T-helper 22 cell (primary cell): ENCODE measurements at places on chromosomes 3 and 15.

DNA sequence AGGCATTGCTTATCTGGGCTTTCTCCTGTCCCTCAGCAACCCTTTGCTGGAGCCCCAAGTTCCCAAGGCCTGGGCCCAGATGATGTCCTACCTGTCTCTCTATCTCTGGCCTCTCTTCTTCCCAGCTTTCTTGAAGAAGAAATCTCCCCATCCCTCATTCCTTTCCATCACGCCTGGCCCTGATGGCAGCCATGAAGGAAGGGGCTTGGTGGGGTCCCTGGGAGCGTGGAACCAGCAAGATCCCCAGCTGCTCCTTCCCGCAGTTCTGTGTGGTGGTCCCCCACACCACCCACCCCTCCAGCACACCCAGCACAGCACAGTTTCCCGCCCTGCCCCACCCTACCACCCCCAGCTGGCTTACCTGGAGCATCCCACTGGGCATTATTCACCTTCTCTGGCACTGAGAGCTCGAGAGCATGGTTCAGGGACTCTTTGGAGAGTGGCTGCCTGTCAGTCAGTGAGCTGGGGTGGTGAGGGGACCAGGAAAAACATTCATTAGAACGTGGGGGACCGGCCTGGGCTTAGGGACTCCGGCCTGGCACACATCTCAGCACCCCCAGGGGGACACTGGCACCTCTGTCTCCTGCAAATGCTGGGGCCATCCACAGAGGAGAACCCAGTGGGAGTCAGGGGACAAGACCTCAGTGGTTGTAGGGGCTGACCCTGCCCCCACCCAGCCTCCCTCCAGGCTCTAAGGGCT lies 26.6 kb downstream of the ACSBG1 start:
- no peak for DNase-seq

GRCh38 chr15:33547876-33548275 lies 237.1 kb downstream of the RYR3 start:
- no peak for DNase-seq

- peak; percentile 97 for DNase-seq
Observed at GRCh38 chr3:112561734-112562529, at the start of the genes ATG3 and SLC35A5. ATG3 (minus strand) TSS chr3:112561962; CDS start chr3:112561528, 434 bp downstream. SLC35A5 (plus strand) TSS chr3:112562045; CDS start chr3:112563404, 1,359 bp downstream.

DNA sequence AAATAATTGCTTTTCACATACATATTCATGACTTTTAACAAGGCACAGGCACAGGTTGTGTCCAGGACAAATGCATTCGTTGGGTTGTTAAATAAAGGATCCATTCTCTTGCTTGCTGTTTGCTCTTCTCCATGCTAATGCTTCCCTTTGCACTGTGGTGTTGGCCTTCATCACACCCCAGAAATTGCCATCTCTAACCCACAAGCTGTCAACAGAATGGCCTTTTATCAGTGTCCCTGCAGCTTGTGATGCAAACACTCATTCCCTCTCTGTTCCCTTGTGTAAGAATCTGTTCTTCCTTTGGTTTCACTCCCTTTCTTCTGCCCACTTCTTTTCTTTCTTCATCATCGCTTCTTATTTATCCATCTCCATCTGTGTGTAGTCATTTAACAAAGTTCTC lies 72.2 kb downstream of the SLC7A14 start:
- no peak for DNase-seq

- no peak for DNase-seq
Observed at GRCh38 chr3:122936335-122936734, 91.2 kb downstream of the SEMA5B start.

DNA sequence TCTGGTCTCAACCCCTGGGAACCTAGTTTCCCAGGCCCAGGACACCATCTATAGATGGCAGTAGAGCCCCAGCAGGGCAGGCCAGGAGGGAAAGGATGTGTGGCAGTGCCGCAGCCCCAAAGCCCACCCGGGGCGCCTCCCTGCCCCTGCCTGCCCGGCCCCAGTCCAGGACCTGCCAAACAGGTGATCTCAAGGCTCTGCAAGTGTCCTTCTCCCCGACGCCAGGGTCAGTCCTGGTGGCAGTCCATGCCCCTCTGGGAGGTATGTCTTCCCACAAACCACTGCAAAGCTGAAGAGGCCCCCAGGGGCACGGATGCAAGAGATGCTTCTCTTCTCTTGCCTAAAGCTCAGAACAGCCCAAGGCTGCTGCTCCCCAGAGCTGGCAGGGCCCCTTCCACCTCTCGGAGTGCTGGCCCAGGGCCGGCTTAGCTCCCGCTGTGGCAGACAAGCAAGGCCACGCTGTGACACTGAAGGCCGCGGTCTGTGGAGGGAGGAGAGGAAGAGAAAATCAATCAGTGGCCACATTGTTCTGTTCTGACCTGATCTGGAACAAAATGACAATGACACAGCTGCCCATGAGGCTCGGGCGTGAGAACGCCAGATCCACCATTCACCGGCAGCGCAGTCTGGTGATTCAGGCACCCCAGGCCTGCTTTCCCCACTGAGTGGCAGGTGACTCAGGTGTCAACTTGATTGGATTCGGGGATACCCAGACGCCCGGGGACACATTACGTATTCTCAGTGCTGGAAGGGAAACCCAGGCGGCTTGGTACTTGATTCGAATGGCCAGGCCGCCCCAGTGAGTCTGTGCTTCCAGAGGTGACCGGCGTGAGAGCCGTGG lies 34.0 kb downstream of the KLHL25 start:
- no peak for DNase-seq

GRCh38 chr15:44798826-44799225 lies 62.5 kb downstream of the TRIM69 start:
- DNase-seq: no peak

DNA sequence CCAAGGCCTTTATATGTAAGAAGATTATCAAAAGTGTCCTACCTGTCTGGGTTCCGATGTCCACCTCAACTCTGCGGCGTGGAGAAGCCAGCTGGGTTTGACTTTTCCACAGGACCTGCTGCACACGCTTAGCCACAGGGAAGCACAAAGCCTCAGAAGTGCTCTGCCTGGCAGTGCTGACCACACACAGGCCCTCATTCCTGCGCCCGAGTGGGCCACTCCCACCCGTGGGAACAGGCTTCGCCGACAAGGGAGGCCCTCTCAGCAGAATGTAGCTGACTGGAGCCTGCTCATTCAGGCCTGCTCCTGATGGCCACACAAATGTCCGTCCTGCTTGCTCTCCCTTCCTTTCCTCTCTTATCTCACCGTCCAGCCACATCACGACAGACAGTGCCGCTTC lies 221.4 kb upstream of the LRRN1 start:
- DNase-seq: no peak

DNA sequence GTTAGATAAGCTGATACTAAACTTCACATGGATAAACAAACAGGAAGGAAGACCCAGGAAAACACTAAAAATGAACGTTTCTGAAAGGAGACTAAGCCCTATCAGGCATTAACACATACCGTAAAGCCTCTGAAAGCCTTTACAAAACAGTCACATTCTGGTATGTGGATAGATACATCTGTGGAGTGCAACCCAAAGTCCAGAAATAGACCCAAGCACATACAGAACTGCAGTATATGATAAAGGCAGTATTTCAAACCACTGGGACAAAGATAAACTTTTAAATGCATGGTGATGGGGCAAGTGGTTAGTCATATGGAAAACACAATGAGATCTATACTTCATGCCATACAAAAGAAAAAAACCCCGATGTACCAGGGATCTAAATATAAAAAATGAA lies 26.0 kb downstream of the DCBLD2 start:
- no peak for DNase-seq

DNA sequence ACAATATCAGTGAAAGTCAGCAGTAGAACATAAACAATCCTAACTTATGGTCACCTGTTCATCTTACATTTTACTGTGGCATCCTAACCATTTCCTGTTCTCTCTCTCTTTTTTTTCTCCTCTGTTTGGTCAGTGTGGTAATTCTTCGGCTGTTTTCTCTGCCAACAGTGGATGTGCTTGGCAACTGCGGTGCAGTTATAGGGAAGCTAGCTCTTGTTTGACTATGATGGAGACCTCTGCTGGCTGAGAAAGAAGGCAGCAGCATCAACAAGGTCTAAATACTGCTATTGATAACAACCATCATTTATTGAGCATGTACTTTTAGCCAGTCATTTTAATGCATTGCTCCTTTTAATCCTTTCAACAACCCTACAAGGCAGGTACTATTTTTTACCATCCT lies 723 bp upstream of the DRD3 start:
- no peak for DNase-seq
